Activated naive CD8-positive, alpha-beta T cell treated with anti-CD3 and anti-CD28 coated beads, Interleukin-2, amount 50 U/mL, for 16 hours (primary cell): ENCODE measurements at places on chromosomes 1 and 21.

DNA sequence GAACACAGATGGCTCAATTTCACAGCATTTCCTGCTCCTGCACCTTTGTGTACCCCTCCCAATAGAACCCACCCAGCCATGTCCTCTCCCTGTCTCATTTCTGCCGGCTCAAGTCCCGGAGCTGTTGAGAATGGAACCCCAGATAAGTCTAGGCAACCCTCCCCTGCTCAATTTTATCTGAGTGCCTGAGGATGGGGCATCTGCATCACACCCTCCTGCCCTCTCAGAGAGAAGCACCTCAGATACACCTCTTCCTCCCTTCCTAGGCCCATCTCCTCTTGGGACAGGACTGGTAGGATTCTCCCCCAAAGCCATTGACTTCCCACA, 1.1 kb downstream of the KIF21B start:
- DNase-seq = no peak

- DNase-seq = no peak
Observed at GRCh38 chr1:2806591-2806990, 5.1 kb upstream of the TTC34 start.

- no peak for DNase-seq
Observed at GRCh38 chr21:18430341-18430740, 26.8 kb upstream of the TMPRSS15 start.

GRCh38 chr1:27979151-27979858, 19.5 kb downstream of the XKR8 start:
- no peak for DNase-seq

DNA sequence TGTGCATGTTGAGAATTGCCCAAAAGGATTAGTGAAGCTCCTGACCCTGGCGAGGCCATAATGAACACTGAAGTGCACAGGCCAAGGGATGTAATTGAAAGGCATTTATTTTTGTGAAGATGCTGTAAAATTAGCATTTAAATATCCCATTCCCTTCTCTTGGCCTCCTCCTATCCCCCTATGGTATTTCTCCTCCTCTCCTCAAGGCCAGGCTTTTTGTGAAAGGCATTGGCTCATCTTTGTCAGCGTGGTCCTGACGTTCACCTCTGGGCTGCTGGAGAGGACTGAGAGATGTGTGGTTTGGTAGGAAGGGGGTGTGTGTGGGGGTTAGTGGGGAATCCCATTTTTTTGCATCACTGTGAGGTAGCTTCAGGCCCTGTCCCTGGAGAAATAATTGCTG, 81.5 kb upstream of the CD1D start:
- no peak for DNase-seq

- DNase-seq = no peak
Observed at GRCh38 chr1:43063394-43064219, 104.9 kb upstream of the SLC2A1 start.

DNA sequence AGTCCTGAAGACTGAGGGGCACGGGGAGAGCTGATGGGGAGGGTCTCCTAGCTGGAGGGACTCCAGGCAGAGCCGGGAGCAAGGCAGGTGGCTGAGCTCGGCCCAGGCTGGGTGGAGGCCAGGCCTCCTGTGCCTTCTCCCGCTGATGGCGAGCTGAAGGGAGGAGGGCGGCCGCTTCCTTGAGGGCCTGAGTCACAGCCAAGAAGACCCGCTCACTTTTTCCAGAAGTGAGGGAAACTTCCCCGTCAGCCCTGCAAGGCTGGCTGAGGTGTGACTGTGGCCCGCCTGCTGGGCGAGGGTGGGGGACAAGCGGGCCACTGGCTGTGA, 1.7 kb upstream of the VWA1 start:
- DNase-seq = peak; percentile 44

- no peak for DNase-seq
Observed at GRCh38 chr1:40094466-40095110, 2.5 kb downstream of the PPT1 start.

- no peak for DNase-seq
Observed at GRCh38 chr1:205531191-205532025, 26.9 kb downstream of the CDK18 start.

DNA sequence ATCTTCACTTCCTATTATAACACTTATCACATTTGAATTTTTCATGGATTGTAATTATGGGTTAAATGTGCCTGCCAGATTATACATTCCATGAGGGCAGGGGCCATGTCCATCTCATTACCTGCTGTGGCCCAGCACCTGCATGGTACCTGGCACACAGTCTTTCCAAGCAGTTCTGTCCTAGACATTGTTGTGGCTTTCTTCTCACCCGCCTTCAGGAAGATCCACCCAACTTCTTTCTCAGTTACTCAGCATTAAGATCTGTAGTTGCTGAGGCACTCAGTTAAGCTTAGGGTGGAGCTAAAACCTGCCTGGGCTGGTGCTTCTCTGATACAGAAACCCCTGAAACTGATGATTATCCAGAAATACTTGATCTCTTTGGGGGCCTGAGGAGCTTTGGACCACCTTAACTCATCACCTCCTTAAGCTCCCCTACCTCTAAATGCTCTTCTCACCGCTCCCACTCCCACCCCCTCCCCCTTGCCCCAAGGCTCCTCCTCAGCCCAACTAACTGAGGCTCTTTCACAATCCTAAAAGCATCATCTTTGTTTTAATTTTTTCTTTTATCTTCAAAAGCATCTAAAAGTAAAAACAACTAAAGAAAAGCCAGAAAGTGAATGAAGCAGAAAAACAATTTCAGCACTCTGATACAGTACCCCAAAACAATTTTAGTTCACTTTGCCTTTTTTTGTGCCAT, 190.6 kb downstream of the FGGY start:
- no peak for DNase-seq

DNA sequence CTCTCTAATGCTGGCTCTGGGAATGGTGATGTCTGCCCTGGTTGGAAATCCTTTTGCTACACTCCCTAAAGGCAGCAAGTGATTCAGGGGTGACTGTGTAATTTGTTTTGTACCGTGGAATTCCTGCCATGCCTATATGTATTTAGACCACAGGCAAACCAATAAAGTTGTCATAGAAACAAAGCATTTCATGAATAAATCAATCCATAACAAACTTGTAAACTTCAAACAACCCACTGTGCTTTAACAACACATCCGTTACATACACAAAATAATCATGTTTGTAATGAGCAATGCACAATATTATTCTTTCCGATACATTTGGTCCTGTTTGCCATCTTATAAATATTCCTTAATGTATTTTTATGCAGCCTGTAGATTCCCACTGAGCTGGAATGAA, 330.3 kb upstream of the SNX7 start:
- no peak for DNase-seq

DNA sequence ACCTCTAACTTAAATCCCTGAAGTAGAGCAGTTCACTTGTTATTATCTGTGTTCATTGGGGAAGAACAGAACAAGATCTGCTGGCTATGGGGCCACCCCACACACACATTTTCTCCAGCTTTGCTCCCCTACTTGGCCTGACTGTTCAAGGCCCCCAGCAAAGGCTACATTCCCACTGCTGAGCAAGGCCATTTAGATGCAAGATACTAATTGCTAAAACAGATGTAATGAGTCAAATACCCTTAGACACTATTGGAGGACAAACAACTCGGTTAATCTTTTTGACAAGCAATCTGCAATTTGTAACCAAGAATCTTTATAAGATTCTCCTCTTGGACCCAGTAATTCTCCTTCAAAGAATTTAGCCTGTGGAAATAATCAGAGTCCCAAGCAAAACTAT, 67.7 kb downstream of the NAV1 start:
- no peak for DNase-seq

DNA sequence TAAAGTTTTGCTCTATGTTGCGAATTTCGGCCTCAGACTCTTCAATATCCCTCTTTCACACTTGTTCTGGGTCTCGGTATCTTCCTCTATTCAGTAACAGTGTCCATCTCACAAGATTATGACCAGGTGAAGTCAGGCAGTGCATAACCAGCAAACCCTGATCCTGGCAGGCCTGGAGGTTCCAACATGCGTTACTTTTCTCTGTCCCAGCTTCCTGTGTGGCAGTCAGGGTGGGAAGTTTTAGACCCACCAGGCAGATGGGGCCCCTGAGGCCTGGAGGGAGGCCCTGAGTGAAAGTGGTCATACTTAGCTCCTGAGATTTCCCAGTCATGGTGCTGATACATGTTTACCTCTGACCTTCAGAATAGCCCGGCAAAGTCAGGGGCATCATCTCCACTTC, 5.1 kb downstream of the TMEM61 start:
- DNase-seq = no peak

- no peak for DNase-seq
Observed at GRCh38 chr1:82073071-82073470, 272.3 kb downstream of the ADGRL2 start.

DNA sequence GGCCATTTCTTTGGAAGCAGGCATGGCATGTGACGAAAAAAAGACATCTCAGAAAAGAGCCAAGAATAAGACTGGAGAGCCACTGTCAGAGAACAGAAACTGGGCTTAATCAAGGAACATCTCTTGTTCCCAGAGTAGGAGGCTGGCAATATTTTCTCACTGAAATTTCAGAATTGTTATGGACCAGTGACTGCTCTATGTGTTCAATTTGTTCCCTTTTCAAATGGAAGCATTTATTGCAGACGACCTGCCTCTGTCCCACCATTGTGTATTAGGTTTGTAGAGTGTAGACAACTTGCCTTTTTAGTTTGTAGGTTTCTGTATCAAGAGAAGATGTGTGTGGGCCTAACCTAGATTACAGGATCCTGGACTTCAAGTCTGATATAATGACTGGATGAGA, 18.7 kb downstream of the PSMG1 start:
- no peak for DNase-seq

DNA sequence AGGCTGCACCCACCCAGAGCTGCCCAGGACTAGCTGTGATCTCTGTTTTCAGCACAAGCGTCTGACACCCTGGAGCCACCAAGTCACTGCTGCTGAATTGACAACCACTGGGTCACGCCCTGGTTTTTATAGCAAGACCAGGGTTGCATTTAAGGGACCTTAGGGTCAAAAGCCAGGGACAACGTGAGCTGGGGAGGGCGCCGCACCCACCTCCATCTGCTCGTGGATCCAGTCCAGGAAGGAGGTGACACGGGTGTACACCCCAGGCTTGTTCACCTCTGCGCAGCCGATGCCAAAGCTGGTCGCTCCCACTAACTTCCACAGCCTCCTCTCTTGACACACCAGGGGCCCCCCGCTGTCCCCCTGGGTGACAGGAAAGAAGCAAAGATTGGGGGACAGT, 9.2 kb upstream of the TFF1 start:
- no peak for DNase-seq

GRCh38 chr1:11535761-11536572, 57.0 kb downstream of the DISP3 start:
- no peak for DNase-seq

DNA sequence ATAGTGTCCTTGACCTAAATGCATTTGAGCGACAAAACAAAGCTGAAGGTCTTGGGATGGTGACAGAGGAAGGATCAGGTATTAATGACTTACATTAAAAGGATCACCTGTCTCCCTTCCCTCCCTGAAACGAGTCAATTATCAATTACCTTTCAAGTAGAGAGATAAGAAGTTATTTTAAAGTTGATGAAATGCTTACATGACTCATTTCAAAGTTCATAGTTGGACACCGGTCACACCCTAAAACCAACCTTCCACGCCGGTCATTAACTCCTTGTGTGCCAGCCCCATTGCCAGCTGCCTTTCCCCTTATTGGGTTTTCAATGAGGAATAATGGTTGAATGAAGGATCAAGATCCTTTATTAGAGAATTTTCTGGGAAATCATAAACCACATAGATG, 129.8 kb downstream of the ZP4 start:
- DNase-seq = no peak

DNA sequence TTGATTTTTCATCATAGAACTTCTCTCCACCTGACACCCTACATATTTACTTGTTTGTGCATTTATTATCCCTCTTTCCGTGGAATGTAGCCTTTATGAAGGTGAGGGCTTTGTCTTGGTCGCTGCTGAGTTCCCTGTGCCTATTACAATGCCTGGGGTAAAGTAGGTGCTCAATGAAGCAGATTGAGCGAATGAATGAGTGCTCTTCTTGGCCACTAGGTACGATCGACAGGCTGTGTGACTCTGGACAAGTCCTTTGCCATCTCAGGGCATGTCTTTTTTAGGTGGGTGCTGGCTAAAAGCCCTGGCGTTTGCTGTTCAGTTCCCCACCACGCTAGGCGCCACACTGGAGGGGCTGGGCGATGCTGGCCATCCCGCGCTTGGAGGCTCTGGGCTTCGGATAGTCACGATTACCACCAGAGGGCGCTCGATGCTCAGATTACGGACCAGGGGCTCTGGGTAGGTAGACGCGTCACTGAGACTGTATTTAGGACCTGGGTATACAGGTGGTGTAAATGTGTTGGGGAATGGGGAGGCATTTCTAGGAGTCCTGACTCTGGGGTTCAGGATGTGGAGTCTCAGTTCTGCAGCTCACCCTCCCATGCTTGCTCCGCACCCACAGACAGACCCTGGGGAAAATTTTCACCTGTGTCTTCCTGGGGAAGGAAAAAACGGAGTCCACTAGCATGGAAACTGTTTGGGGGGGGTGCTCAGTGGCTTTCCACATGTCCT, 71.0 kb upstream of the CSF3R start:
- peak; percentile 27 for DNase-seq

DNA sequence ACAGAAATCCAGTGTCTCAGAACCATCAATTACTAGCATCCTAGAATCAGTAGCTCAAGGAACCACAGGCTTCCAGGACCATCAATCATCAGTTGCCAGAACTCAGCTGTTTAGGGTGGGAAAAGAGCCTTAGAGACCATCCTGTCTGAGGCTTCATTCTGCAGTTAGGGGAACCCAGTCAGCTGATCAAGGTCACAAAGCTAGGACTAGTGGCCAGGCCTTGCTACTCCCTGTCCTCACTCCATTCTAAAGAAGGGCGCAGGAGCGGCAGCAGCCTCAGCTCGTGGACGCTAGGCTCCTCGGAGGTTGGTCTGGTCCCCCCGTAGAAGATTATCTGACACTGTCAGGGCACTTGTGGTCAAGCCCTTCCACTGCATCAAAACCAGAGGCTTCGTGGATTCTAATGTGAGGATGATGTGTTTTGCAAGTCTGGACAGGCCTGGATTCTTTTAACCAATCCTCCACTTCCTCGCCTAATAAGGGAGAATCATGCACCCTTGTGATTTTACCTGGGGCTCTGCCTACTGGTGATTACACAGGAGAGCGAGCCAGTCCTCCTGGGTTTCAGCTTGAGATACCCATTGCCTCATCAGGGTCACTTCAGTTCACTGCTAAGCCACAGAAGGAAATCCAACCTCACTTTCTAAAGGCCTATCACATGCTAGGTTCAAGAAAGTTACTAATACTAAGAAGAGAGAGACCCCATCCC, 41.7 kb upstream of the IFFO2 start:
- DNase-seq = no peak

GRCh38 chr1:99681583-99681982, 35.7 kb downstream of the PALMD start:
- DNase-seq = no peak

DNA sequence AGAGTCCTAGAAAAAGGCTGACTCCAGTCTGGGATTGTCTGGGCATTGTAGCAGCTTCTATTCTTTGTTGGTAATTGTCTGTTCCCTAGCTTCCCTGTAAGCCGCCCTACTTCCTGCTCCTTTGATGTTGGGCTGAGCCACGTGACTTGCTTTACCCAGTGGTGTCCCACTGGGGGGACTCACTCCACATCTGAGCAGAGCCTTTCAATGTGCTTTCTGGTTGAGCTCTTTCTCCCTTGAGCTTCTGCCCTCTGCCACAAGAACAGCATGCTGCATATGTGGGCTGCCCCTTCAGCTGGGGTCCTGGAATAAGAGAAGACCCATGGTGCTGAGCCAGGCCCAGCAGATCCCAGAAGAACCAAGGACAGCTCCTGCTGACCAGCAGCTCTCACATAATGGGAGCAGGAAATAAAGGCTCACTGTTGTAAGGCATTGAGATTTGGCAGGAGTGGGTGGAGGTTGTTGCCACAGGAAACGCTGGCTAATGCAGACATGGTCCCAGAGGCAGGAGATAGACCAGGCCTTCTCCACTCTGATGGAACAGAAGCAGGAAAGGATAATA, 276.3 kb upstream of the GJB5 start:
- DNase-seq = no peak
